ENCODE measurements at places on chromosomes 16 and 17. TPM values are rescaled to one million over a fixed set of nuclear protein-coding genes. Genes with fewer than 3 reads are reported as not detected.
A peak's percentile ranks its signal among the peaks of the same experiment; 100 is the strongest.

DNA sequence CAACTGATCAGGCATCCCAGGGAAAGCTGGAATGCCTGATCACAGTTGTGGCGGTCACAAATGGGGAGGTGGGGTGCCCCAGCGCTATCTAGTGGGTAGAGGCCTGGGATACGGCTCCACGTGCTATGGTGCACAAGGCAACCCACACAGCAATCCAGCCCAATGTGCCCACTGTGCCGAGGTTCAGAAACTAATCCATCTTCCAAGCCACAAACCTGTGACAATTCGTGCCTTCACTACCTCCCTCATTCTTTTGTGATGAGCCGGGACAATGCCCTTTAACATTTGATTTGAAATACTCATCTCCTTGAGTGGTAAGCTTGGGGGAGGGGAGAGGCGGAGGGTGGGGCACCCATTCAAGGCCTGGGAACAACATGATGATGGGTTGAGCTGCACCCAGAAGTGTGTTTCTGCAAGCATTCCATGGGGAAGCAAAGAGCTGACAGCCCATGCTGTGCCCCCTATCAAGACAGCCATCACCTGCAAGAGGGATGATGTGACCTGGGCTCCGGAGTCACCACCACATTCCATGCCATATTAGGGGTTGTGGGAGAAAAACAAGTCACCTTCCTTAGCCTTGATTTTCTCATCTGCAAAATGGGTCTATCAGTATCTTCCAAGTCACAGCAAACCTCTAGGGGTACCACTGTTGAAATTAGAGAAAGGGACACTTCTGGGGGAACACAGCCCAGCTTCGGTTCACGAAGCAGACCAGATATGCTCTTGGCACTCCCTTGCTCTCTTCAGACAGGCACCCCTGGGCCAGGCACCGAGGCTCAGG lies 3.7 kb downstream of the ELOB start:
- no peak for DNase-seq

DNA sequence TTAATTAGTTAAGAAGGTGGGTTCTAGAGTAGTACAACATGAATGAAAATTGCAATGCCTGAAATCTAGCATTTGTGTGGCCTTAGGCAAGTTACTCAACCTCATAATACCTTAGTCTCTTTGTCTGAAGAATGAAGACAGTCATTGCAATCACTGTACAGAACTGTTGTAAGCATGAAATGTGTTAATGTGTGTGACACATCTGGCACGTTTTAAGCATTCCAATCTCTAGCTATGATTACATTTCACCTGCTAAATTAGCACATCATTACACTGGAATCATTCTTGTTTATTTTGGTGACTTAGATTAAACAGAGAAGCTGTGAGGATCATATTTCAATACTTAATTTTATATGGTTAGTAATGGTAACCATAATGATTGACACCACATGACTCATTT lies 629.7 kb upstream of the KIF2B start:
- DNase-seq = no peak

DNA sequence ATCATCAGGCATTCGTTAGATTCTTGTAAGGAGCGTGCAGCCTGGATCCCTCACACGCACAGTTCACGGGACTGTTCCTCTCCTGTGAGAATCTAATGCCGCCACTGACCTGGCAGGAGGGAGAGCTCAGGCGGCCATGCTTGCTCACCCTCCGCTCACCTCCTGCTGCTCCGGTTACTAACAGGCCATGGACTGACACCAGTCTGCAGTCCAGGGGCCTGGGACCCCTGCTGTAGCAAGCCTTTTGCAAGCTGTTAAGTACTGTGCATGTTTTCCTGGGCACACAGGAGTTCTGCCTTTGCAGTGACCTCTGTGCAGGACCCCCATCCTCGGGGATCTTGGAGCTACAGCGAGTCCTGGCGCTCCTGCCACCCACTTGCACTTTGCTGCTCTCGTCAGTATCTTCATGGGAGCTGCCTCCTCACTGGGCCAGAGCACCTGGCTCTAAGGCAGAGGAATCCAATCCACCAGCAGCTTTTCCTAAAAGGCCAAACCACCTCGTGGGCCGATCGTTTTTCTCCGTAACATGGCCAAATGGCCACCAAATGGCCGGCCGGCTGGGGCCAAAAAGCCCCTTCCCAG lies 230.6 kb downstream of the FOXL1 start:
- no peak for DNase-seq

- no peak for DNase-seq
Observed at GRCh38 chr17:35796942-35797341, 1.5 kb upstream of the MMP28 start.

- peak; percentile 57 for DNase-seq
Observed at GRCh38 chr17:59004338-59005111, 102.2 kb downstream of the TRIM37 start.

- no peak for DNase-seq
Observed at GRCh38 chr17:53420035-53420641, 402.6 kb upstream of the KIF2B start.

Gene RNF227
- total RNA-seq = 2.3 TPM

Gene CCDC144A
- total RNA-seq = 1.2 TPM

Gene HCRT
- not detected for total RNA-seq

Gene LPCAT2
- 5.1 TPM for total RNA-seq

Gene PSME3IP1
- 101 TPM for total RNA-seq

Gene C17orf50
- not detected for total RNA-seq
